ENCODE measurements at places on chromosomes 7 and 10. TPM values are rescaled to one million over a fixed set of nuclear protein-coding genes. Genes with fewer than 3 reads are reported as not detected.

PRPS1L1 gene
- not detected for total RNA-seq

GRCh38 chr7:83053965-83054364, 108.7 kb downstream of the PCLO start:
- no peaks in the 10 kb centered on the region for H3K4me1 ChIP-seq
- no peak overlapping the region for H3K27ac ChIP-seq
- no peak overlapping the region for H3K4me3 ChIP-seq
- no peaks in the 10 kb centered on the region for H3K27me3 ChIP-seq

SPDYE9 gene
- total RNA-seq, result not detected

IMMP2L gene
- total RNA-seq, result 25.8 TPM

TMEM196 gene
- not detected for total RNA-seq

RGR gene
- total RNA-seq, result not detected

DNA sequence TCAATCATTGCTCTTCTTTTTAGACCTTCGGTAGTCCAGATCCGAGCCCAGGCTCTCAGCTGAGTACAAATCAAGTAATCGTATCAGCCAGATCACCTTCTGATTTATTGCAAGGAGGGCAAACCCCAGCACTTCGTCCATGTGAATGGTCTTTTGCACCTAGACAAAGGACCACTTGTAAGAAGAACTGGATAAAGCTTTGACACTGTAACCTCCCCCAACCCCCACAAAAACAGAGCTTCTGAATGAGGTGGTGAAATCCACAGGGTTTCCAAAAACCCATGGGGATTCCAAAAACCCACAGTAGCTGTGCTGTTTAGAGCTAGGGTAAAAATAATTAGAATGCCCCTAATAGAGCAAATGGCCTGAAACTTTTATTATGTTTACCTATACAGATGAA, 148.8 kb upstream of the ODAD2 start:
- H3K27me3 ChIP-seq, result no peaks in the 10 kb centered on the region
- peaks cover 10% of the 10 kb centered on the region for H3K36me3 ChIP-seq
- H3K27ac ChIP-seq, result no peak overlapping the region
- H3K4me3 ChIP-seq, result no peak overlapping the region

GRCh38 chr7:18540396-18540795, 44.8 kb downstream of the HDAC9 start:
- H3K27ac ChIP-seq, result no peak overlapping the region
- no peaks in the 10 kb centered on the region for H3K36me3 ChIP-seq
- DNase-seq, result no peak
- H3K27me3 ChIP-seq, result peaks cover 2% of the 10 kb centered on the region

SLC13A1 gene
- not detected for total RNA-seq

CHAT gene
- not detected for total RNA-seq

- no peaks in the 10 kb centered on the region for H3K36me3 ChIP-seq
- DNase-seq, result no peak
- no peaks in the 10 kb centered on the region for H3K4me1 ChIP-seq
- H3K4me3 ChIP-seq, result no peak overlapping the region
- H3K27ac ChIP-seq, result no peak overlapping the region
These were observed 513.0 kb downstream of the INHBA start for GRCh38 chr7:41189866-41190265.

SAP25 gene
- total RNA-seq, result 9.9 TPM

DNA sequence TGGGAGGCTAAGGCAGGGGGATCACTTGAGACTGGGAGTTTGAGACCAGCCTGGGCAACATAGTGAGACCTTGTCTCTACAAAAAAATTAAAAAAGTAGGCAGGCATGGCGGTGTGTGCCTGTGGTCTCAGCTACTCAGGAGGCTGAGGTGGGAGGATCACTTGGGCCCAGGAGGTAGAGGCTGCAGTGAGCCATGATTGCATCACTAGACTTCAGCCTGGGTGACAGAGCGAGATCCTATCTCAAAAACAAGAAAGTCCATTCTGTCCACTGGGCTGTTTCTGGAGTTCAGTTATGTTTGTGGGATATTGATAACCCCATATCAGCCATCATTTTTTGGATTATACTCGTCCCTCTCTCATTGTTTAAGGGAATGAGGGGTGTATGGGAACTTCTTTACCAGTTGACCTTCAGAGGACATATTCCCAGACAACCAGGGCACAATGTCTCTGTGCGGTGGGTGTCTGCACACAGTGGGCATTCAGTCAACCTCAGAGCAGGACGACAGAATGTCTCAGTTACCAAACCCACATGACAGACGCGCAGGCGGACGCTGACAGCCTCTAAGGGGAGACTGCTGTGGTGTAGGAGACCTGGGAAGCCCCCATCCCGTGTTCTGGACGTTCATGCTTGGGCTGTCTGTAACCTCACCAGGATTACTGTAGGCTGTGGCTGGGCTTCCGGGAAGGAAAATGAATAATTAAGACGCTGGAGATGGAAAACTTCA, 69.4 kb downstream of the CARD11 start:
- no peak overlapping the region for H3K27ac ChIP-seq
- DNase-seq, result no peak
- H3K36me3 ChIP-seq, result peaks cover 35% of the 10 kb centered on the region
- peaks cover 45% of the 10 kb centered on the region for H3K4me1 ChIP-seq
- H3K4me3 ChIP-seq, result no peak overlapping the region
- no peaks in the 10 kb centered on the region for H3K27me3 ChIP-seq

All from activated CD4-positive, alpha-beta T cell treated with anti-CD3 and anti-CD28 coated beads for 36 hours (primary cell).